ENCODE measurements at places on chromosomes 6 and 20.

GRCh38 chr20:3209946-3210317 is 634 bp downstream of the ITPA start:
- DNase-seq: no peak

GRCh38 chr20:62899633-62900051 is 26.7 kb downstream of the DIDO1 start:
- DNase-seq: no peak

DNA sequence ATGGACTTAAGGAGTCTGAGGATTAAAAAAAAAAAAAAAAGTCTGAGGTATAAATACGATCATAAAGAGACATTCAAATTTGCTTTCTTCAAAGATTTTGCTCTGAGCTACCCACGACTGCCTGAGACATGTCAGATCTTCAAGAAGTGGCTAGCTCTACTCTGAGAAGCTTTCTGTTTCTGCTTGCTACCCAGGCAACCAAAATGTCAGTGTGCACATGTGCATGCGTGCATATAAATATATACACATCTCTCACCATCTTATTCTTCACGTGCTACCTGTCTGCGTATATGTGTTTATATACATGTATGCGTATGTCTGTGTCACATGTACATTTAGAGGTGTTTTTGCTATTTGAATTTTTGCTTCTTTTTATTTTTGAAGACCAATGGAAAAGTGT is 299.6 kb upstream of the STXBP5 start:
- no peak for DNase-seq

GRCh38 chr6:142165227-142165626 is 18.2 kb downstream of the VTA1 start:
- no peak for DNase-seq

GRCh38 chr6:124443541-124443940 is 518.7 kb upstream of the RNF217 start:
- no peak for DNase-seq

DNA sequence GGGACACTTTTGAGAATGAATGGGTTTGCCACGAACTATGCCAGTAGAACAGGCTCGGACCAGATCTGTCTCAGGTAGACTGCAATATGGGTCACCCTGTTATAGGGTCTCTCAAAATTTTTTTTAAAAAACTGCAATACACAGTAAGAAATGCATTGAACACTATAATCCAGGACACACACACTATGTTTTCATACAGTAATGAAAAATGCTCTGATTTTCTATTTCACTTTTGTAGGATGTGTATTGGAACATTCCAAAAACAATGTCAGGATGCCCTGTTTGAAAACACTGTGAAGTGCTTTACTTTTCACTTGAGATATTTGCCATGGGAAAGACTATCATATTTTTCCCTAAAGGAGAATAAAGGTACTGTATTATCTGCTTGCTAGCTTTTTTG is 25.1 kb downstream of the PARD6B start:
- no peak for DNase-seq

GRCh38 chr6:89731924-89732567 is 87.5 kb downstream of the MDN1 start:
- DNase-seq: no peak

GRCh38 chr6:170284866-170285469 is 5.9 kb downstream of the DLL1 start:
- no peak for DNase-seq

DNA sequence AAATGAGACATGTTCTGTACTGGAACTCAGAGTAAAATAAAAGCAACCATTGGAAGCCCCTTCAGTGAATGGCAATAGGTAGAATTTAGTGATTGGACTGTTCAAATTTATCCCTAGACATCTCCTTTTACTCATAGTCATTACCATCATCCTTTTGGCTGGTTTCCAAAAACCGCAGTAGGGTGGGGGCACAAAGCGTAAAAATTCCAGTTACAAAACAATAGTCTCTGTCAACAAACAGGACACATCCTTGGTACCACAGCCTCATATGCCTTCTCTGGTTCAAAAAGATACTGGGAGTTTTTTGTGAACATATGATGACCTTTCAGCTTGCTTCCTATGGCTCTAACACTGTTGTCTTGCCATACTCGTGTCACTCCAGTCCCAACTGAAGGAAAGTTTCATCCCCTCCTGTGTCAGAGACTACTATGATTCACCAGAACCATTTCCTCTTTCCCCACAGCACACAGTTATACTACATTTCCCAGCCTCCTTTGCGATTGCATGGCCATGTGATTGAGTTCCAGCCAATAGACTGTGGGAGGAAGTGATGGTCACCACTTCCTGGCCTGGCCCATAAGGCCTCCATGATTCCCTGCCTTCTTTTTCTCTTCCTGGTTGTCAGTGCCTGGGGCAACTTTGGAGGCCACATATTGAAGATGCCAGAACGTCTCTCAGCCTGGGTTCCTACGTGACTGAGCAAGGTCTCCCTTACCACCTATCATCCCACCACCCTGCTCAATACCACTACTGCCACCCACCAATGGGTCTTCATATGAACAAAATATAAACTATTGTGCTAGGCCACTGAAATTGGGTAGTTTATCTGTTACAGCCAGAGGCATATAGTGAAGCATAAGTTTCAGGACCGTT is 162.4 kb downstream of the ID4 start:
- no peak for DNase-seq

DNA sequence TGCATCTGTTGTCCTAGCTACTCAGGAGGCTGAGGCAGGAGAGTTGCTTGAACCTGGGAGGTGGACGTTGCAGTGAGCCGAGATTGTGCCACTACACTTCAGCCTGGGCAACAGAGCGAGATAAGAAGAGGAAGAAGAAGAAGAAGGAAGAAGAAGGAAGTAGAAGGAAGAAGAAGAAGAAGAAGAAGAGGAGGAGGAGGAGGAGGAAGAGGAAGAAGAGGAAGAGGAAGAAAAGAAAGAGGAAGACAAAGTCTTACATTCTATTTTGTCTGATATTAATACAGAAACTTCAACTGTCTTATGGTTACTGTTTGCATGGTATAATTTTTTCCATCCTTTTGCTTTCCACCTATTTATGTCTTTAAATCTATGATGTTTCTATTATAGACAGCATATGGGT is 7.2 kb upstream of the NELFCD start:
- DNase-seq: no peak

DNA sequence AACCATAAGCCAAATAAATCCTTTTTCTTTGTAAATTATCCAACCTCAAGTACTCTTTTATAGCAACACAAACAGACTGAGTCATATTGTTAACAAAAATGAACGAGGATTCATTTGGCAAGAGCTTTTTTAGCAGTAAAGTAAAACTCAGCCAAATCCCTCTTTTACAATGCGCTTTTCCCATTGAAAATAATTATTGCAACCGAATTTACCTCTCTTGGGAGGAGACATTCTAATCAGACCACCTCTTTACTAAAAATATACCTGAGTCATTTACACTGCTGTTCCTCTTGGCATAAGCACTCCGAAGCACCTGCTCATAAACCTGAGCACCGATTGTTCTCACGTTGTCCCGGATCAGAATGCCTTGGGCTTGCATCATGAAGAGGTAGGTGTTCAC is 57.4 kb downstream of the B4GALT5 start:
- DNase-seq: no peak

DNA sequence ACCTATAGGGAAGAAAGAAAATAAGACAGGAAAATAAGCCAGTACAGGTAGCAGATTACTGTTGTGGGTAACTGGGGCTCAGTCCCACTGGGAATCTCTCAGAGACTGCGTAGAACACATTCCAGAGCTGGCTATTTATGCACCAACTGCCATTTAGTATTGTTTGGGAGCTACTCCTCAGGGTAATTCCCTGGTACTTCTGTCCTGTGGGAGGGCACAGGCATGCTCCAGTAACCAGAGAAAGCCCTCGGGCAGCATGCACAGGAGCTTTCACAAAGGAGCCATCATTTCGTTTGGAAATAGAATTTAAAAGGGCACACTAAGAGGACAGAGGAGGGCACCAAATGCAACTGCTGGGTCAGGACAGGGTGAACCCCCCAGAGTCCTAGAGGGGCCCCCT is 148.0 kb upstream of the LRFN2 start:
- no peak for DNase-seq

DNA sequence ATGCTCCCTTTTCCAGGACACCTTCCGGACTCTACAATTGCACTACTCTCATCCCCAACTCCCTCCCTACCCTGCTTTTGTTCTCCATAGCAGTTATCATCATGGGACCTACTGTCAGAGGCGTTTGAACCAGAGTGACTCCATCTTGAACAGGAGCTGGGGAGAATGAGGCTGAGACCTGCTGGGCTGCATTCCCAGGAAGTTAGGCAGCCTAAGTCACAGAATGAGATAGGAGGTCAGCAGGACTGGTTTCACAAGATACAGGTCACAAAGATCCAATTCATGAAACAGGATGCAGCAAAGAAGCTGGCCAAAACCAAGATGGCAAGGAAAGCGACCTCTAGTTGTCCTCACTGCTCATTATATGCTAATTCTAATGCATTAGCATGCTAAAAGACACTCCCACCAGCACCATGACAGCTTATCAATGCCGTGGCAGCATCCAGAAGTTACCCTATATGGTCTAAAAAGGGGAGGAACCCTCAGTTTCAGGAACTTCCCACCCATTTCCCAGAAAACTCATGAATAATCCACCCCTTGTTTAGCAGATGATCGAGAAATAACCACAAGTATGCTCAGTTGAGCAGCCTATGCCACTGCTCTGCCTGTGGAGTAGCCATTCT is 15.6 kb downstream of the SLC13A3 start:
- no peak for DNase-seq

DNA sequence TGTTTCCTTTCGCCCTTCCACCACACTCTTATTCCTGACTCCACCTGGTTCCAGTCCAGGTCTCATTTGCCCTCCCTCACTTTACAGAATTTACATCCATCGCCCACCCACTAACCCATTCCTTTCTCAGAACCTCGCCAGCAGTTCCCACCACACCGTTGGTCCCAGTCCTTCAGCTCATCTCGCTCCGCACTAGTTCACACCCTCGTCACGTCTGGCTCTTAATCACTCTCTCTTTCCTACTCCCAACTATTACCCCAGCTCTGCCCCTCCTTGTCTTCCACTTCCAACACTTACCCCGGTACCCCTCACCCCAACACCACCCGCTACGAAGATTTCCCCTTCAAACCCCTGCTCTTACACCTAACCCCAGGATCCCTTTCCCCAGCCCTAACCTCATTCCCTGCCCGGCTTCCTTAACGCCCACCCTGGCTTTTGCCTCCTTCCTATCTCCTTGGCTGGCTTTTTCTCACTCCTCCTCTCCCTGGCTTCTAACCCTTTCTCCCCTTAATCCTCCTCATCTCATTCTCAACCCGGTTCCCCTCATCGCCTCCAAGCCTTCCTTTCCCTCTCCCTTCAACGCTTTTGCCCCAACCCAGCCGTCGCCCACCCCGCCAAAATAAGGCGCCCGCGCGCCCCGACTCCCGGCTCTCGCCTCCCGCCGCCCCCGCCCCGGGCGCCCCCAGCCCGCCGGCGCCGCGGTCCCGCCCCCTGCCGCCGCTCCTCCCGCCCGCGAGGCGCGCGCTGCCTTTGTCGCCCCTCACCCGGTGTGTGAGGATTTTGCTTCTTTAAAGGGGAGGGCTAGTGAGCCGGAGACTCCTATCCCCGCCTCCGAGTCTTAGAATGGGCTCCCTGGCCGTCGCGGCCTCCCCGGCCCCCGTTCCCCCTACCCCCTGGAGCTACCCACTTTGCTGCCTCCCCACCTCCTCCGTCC is 542 bp downstream of the USP49 start:
- no peak for DNase-seq

GRCh38 chr6:100488244-100488643 is 23.5 kb upstream of the SIM1 start:
- no peak for DNase-seq

DNA sequence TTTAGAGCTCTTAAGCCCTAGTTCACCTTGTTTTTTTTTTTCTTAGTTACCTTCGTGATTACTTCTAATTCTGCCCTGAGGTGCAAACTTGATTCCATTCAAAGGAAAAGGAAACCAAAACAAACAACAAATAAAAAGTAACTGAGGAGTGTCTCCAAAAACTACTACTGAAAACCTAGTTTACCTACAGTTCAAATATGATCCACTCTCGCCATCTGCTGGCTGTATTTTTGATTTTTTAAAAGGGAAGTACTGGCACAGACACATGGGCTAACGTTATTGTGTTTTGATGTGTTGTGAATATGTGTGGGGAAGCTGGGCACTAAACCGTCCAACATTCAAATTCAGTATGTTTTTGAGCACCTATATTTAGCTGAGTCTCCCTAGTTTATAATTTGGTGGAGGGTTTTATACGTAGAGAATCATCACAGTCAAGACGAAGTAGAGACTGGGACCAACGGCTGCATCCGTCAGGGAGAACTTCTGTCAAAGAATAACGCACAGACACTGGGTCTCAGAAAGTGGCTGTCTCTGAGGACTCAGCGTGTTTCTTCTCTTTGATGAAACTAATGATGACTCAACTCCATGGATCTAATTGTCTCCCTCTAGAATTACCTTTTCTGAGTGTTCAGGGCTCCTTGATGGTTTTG is 373.5 kb upstream of the BTBD3 start:
- DNase-seq: peak; percentile 20

DNA sequence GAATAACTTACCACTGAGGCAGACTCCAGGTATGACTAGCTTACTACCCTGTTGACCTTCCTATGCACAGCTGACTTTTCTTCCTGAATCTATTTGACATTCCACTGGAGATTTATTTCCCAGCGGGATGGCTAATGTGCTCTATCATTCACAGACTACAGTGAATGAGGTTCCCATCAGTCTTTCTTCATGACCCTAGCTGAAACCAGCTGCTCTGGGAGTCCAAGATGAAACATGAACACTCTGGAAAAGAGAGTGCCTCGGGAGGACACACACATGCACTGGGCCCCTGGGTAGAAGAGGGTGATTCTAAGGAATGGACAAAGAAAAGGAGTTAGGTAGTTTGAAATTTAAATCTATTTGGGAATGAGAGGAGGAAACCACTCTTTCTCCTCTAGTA is 82.6 kb upstream of the DST start:
- no peak for DNase-seq

DNA sequence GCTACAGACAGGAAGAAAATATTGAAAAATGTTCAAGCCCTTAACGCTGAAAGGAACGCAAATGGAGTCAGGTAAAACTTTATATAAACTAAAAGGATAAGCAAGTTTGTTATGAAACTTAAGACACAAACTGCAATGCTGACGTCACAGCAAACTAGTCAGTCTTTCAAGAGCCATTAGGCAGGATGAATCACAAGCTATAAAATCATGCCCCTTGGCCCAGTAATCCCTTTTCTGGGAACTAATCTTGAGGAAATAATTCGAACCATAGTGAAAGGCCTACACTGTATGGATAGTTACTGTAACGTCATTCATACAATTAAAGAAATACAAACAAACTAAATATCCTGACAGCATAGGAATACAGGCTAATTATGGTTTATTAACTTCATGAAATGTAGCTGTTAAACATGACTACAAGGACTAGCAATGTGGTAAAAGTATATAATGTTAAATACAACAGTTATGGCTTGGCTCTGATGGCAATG is 42.7 kb upstream of the HINT3 start:
- DNase-seq: peak; percentile 59

GRCh38 chr20:10728873-10729670 is 55.3 kb upstream of the JAG1 start:
- no peak for DNase-seq

Measured in brain pericyte (primary cell).